Fibroblast of skin of abdomen (primary cell): ENCODE measurements at places on chromosomes 5 and 9.

DNA sequence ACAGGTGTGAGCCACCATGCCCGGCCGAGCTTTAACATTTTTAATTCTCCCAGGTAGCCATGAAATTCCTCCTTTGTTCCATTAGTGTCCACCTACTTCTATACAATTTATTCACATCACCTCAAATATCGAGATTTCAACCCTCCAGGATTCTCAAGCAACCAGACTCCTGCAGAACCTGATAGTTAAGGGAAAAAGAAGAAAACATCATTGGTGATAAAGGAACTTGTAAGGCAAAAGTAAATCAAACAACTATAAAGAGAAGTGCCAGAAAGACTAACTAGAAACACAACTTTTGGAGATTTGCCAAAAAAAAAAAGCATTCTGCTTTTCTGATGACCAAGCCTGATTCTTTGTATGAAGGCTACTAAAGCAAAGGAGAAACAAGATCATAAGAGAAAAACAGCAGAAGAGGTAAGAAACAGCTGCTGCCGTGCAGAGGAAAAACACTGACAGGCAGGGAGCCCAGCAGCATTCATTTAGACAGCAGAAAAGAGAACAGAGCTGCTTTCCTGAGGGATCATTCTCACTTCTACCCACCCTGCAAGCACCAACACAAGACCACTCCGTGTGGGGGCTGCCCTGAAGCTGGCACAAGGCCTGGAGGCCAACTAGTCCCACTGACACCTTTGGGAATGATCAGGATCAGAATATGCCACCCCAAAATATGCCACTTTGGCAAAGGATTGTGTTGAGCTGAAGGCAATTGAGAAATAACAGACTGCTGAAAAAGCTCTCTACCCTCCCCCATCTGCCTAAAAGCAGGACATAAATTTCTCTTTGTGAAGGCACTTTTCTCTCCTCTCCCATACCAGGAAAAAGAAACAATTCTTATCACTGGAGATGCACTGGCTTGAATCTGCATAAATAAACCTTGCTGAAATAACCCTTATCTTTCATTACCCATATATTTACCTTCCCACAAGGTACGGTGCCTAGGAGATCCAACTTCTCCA lies 75.1 kb downstream of the ALDH7A1 start:
- peak; percentile 28 for DNase-seq

GRCh38 chr9:69757996-69758675 lies 1.7 kb downstream of the PTAR1 start:
- peak; percentile 67 for DNase-seq

DNA sequence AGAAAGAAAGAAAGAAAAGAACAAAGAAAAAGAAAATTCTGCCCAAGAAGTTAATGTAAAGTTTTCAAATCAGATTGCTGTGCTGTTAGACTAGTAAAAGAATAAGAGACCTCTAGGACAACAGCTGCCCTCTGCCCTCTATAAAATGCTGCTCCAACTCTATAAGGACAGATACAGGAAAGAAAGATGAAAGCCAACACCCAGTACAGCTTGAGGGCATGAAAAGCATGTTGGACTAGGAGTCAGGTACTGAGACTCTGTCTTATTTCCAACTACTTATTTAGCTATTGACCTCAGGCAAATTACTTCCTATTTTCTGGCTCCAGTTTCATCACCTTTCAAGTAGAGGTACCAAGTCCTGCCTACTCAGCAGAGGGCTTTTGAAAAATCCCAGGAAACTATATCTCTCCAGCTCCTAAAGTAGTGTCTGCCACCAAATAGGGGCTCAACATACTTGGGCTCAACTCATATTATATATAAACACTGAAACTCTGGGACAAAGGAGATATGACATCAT lies 5.7 kb downstream of the HBEGF start:
- no peak for DNase-seq

- DNase-seq: no peak
These were observed 20.3 kb downstream of the ZDHHC11B start for GRCh38 chr5:763998-764781.

GRCh38 chr9:124743686-124744348 lies 27.3 kb downstream of the NR6A1 start:
- DNase-seq: peak; percentile 66
